ENCODE measurements at places on chromosomes 4 and X.

GRCh38 chr4:184198190-184198589, 19.5 kb downstream of the ENPP6 start:
- H3K36me3 ChIP-seq = no peaks in the 10 kb centered on the region
- DNase-seq = no peak
- no peaks in the 10 kb centered on the region for H3K27me3 ChIP-seq

DNA sequence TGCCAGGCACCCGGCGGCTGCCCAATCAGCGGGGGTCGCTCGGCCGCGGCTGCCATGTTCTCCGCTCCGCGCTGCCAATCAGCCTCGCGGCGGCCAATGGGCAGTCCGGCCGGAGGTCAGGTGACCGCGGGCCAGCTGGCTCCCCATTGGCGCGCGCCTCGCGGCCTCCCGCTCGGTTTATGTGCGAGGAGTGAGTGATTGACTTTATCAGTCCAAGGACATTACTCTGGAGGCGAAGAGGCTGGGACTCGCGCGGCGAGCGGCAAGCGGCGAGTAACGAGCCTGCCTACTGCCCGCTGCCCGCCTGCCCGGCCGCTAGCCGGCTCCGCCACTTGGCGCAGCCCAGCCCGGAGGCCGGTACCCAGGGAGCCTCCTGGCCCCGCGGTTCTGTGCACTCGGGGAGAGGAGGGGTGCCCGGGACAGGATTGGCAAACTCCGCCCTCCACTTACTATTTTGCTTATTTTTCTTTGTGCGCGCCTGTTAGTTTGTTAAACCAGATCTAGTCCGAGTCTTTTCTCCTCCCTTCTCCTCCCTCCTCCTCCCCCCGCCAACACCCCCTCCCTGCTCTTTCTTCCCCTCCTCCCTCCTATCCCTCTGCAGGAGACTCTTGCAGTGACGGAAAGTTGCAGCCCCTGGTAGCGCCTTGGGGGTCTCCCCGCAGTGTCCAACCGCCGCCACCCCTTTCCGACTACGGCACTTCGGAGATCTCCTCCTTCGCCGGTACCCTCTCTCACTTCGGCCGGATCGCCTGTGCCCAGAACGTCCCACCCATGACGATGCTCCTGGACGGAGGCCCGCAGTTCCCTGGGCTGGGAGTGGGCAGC, at the start of gene ZIC3:
TSS of gene ZIC3 (plus strand) at position 207 of the 825 bp plus-strand sequence. CDS start at position 772, 565 bp downstream.
- peaks cover 6% of the 10 kb centered on the region for H3K4me1 ChIP-seq
- no peaks in the 10 kb centered on the region for H3K36me3 ChIP-seq
- H3K27me3 ChIP-seq = peaks cover 24% of the 10 kb centered on the region
- peak within 1 kb of the TSS; percentile 36 for H3K4me3 ChIP-seq
- no peak for DNase-seq

- no peaks in the 10 kb centered on the region for H3K27me3 ChIP-seq
- H3K36me3 ChIP-seq = no peaks in the 10 kb centered on the region
- no peak overlapping the region for H3K27ac ChIP-seq
- H3K4me3 ChIP-seq = no peak overlapping the region
- DNase-seq = no peak
These were observed 44.7 kb downstream of the GPRASP3 start for GRCh38 chrX:102765217-102765616.

GRCh38 chr4:8291701-8292477, 22.3 kb downstream of the HTRA3 start:
- H3K4me3 ChIP-seq = no peak overlapping the region
- H3K27ac ChIP-seq = no peak overlapping the region
- H3K27me3 ChIP-seq = no peaks in the 10 kb centered on the region
- H3K4me1 ChIP-seq = no peaks in the 10 kb centered on the region

- peak; percentile 31 for DNase-seq
- H3K27me3 ChIP-seq = no peaks in the 10 kb centered on the region
- no peaks in the 10 kb centered on the region for H3K36me3 ChIP-seq
- no peak overlapping the region for H3K27ac ChIP-seq
These were observed 100.8 kb downstream of the ARSJ start for GRCh38 chr4:113878668-113879067.

GRCh38 chr4:176579226-176579625, 213.5 kb downstream of the VEGFC start:
- no peak for DNase-seq
- H3K27me3 ChIP-seq = no peaks in the 10 kb centered on the region

- no peak for DNase-seq
- no peaks in the 10 kb centered on the region for H3K36me3 ChIP-seq
- peaks cover 21% of the 10 kb centered on the region for H3K4me1 ChIP-seq
- H3K27me3 ChIP-seq = no peaks in the 10 kb centered on the region
These were observed 13.2 kb upstream of the HCCS start for GRCh38 chrX:11097933-11098332.

DNA sequence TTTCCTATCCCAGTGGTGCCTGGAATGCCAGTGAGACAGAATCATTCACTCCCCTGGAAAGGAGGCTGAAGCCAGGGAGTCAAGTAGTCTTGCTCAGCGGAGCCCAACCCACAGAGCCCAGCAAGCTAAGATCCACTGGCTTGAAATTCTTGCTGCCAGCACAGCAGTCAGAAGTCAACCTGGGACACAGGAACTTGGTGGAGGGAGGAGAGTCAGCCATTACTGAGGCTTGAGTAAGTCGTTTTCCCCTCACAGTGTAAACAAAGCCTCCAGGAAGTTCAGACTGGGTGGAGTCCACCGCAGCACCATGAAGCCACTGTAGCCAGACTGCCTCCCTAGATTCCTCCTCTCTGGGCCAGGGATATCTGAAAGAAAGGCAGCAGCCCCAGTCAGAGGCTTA, 283.2 kb upstream of the CPEB2 start:
- no peaks in the 10 kb centered on the region for H3K27me3 ChIP-seq
- H3K36me3 ChIP-seq = no peaks in the 10 kb centered on the region

- H3K4me3 ChIP-seq = no peak overlapping the region
- no peak overlapping the region for H3K27ac ChIP-seq
- H3K36me3 ChIP-seq = no peaks in the 10 kb centered on the region
- DNase-seq = no peak
- H3K4me1 ChIP-seq = no peaks in the 10 kb centered on the region
These were observed 264.2 kb downstream of the INPP4B start for GRCh38 chr4:142581881-142582280.

GRCh38 chr4:24002330-24002966, 112.6 kb upstream of the PPARGC1A start:
- H3K36me3 ChIP-seq = no peaks in the 10 kb centered on the region
- H3K4me1 ChIP-seq = no peaks in the 10 kb centered on the region
- no peak overlapping the region for H3K27ac ChIP-seq
- no peak for DNase-seq
- no peak overlapping the region for H3K4me3 ChIP-seq

DNA sequence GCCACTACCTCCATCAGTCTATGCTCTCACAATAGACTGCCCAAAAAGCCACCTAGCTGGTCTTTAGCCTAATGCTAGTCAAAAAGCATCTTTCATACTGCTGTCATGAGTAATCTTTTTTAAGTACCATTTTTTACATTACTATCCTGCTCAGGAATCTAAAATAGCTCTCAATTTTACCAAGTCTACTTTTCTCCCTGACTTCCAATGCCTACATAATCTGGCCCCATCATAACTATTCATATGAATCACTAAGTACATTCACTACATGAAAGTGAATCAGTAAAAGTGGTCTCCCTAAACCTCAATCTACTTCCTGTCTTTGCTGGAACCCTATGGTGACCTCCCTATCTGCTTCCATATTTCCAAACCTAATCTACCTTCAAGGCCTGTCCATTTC, 105.9 kb downstream of the THOC2 start:
- no peaks in the 10 kb centered on the region for H3K27me3 ChIP-seq
- DNase-seq = peak; percentile 7
- peaks cover 28% of the 10 kb centered on the region for H3K36me3 ChIP-seq
- H3K4me1 ChIP-seq = peaks cover 13% of the 10 kb centered on the region

GRCh38 chr4:6561706-6562371, 13.2 kb upstream of the MAN2B2 start:
- H3K27ac ChIP-seq = no peak overlapping the region
- H3K27me3 ChIP-seq = peaks cover 17% of the 10 kb centered on the region
- H3K4me1 ChIP-seq = peaks cover 4% of the 10 kb centered on the region
- H3K4me3 ChIP-seq = no peak overlapping the region

DNA sequence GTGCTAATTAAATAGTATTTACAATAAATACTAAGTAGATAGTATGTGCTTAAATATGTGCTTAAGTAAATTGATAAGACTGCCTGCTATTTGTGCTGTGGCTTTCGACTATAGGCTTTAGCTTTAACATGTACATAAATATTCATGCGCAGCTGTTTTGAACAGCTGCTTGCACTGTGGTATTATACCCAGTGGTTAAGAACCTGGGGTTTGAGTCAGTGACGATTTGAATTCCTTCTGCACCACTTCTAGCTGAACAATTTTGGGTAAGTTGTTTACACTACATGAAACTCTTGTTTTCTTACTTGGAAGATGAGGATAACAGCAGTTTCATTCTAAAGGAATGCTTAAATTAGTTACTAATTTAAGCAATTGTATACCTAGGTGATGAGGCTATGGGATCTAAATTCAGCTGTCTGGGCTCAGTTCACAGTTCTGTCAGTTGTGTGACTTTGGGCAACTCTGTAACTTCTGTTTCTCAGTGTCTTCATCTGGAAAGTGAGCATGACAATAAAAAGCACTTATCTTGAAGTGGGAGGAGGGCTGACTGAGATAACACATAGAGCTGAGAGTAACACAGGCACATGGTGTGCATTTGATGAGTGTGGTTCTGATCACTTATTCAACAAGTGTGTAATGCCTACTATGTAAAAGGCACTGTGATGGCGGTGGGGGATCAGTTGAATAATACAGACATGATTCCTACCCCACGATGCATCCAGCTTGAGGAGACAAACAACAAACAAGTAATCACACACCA, 37.0 kb downstream of the HPGDS start:
- H3K27me3 ChIP-seq = no peaks in the 10 kb centered on the region
- no peak overlapping the region for H3K27ac ChIP-seq
- H3K4me1 ChIP-seq = peaks cover 12% of the 10 kb centered on the region
- no peaks in the 10 kb centered on the region for H3K36me3 ChIP-seq

DNA sequence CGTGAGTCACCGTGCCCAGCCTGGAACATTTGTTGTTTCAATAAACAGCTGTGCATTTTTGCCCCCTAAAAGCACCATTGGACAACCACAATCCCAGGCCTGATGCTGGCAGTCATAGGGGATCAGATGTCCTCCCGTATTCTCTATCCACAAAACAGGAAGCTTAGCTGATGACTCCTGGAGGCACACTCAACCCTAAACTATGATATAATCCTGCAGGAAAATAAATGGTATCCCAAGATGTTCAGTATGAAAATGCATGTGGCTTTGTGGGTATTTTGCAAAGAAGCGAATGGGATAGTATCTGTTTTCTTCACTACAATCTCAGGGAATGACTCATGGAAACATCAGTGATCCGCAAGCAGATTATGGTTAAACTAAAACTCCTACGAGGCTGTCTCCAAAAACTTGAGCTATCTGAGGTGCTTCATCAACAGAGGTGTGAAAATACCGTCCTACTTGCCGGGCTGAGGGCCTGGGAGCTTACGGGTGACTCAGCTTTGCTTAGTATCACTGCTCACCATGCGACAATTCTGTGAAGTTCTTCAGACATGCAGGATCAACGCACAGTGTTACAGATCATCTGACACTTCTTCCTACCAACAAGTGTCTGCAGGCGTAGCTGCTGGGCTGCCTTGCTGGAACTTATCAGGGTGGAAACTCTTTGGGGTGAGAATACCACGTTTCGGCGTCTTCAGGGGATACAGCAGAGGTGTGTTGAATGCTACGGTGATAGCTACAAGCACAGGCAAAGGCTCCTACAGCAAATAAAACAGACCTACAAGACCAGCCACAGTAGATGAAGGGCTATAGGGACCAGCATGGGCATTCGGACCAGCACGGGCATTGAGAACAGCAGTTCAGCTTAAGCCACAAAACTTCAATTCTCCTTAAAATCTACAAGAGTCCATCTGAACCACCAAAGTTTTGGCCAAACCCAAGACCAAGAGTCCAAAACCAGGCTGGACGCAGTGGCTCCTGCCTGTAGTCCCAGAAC, 148.5 kb downstream of the DHRSX start:
- H3K27ac ChIP-seq = peak overlapping the region; percentile 80
- peaks cover 49% of the 10 kb centered on the region for H3K4me1 ChIP-seq
- peak; percentile 98 for DNase-seq
- no peak overlapping the region for H3K4me3 ChIP-seq

- H3K27me3 ChIP-seq = no peaks in the 10 kb centered on the region
- no peak for DNase-seq
- H3K36me3 ChIP-seq = no peaks in the 10 kb centered on the region
- no peak overlapping the region for H3K4me3 ChIP-seq
- H3K27ac ChIP-seq = no peak overlapping the region
These were observed 121.6 kb downstream of the AGTR2 start for GRCh38 chrX:116292183-116292582.

DNA sequence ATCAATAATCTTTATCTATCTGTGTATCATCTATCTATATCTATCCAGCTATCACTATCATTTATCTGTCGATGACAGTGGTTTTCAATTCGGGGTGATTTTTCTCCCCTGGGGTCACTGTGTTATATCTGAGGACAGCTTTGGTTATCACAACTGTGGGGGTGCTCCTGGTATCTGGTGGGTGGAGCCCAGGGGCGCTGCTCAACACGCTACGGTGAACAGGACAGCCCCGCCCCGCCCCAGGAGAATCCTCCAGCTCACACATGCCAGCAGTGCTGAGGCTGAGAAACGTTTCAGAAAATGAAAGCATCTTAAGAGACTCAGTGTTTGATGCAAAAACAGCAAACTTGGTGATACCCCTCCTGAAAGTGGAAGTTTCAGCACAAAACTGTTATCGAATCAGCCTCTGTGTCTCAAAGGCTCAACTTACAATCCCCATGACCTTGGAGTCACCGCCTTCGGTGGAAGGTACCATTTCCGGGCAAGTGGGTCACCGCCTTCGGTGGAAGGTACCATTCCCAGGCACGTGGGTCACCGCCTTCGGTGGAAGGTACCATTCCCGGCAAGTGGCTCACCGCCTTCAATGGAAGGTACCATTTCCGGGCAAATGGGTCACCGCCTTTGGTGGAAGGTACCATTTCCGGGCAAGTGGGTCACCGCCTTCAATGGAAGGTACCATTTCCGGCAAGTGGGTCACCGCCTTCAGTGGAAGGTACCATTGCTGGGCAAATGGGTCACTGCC, 315.3 kb downstream of the DHRSX start:
- DNase-seq = no peak
- no peaks in the 10 kb centered on the region for H3K27me3 ChIP-seq
- H3K27ac ChIP-seq = no peak overlapping the region
- no peak overlapping the region for H3K4me3 ChIP-seq
- no peaks in the 10 kb centered on the region for H3K4me1 ChIP-seq

DNA sequence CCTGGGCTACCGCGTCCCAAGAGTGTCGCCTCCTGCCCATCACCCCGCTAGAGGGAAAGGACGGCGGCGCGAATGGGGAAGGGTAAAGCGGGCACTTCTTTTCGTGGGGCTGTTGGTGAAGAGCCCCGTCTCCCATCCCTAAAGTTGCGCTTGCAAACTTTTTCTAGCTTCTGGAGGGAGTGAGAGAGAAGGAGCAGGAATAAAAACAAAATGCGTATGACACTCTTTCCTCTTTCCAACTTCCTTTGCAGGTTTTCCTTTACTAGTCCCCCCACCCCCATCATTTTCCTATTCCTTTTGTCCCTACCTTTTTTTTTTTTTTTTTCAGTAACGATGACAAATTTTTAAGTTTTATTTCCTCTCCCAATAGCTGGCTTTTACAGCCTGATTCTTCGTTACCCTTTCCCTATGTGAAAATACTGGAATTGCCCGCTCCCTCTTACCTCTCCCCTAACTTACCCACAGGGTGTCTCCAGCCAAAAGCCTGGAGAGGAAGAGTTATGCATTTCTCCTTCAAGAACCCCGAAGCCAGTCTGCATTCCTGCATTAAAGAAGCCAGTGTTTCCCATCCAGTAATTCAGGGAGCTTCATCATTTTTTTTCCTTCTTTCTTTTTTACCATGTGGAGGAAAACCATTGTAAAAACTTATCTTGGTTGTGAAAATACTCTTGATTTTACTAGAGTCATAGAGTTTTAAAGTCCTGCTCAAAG, 613 bp upstream of the ARSJ start:
- H3K36me3 ChIP-seq = peaks cover 43% of the 10 kb centered on the region
- DNase-seq = peak; percentile 70
- H3K4me1 ChIP-seq = peaks cover 29% of the 10 kb centered on the region
- H3K27ac ChIP-seq = peak overlapping the region; percentile 88
- H3K27me3 ChIP-seq = no peaks in the 10 kb centered on the region
